Activated T-cell treated with anti-CD3 and anti-CD28 coated beads, Interleukin-2, amount 50 U/mL, for 1 hour (primary cell): ENCODE measurements at places on chromosomes 4 and X.

DNA sequence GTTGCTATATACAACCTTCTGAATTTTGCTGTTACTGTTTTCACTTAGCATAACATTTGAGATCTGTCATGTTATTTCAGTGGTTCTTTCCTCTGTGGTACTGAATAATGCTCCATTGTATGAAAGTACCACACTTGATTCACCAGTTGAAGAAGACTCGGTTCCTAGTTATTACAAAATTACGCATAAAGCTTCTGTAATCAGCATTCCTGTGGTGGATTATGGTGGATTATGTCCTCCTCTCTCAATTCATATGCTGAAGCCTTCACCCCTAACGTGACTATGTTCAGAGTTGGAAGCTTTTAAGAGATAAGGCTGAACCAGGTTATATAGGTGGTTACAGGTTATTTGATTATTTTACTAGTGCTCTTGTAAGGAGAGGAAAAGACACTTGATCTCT lies 2143.5 kb upstream of the AGA start:
- no peak for DNase-seq

DNA sequence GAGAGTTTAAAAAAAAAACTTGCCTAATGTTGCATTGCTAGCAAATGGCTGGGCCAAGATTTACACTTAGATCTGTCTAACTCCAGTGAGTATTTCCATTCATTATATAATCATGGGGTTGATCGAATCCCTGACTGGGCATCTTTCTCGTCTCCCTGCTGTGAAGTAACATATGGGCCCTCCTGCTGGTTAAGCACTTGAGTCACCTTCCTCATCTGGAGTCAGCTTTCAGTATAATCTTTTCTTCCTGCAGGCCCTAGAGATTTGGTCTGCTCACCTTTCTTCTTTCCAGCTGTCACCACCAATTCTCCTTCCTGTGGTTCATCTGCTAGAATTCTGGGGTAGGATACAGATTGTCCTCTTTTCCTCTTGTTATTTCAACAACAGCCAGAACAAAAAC lies 41.6 kb downstream of the TIGD2 start:
- no peak for DNase-seq

DNA sequence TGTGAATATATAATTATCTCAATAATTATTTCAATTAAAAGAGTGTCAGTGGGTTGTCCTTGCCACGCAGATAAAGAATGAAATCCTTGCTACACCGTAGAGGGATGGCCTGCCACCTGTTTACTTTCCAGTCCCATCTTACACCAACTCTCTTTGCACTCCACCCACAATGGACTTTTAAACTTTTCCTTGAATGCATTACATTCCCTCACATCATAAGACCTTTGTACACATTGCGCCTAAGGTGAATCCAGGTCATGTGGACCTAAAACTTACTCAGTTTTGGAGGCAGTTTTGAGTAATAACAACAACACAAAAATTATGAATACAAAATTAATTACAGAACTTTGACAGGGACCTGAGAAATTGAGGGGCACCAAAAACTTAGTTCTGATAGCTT lies 78.7 kb upstream of the PDE5A start:
- no peak for DNase-seq

GRCh38 chr4:152171556-152171955 lies 364.3 kb downstream of the FBXW7 start:
- DNase-seq, result no peak

GRCh38 chr4:1279253-1279652 lies 10.4 kb upstream of the MAEA start:
- DNase-seq, result no peak

- no peak for DNase-seq
Observed at GRCh38 chr4:155679343-155679742, 12.7 kb downstream of the GUCY1A1 start.

DNA sequence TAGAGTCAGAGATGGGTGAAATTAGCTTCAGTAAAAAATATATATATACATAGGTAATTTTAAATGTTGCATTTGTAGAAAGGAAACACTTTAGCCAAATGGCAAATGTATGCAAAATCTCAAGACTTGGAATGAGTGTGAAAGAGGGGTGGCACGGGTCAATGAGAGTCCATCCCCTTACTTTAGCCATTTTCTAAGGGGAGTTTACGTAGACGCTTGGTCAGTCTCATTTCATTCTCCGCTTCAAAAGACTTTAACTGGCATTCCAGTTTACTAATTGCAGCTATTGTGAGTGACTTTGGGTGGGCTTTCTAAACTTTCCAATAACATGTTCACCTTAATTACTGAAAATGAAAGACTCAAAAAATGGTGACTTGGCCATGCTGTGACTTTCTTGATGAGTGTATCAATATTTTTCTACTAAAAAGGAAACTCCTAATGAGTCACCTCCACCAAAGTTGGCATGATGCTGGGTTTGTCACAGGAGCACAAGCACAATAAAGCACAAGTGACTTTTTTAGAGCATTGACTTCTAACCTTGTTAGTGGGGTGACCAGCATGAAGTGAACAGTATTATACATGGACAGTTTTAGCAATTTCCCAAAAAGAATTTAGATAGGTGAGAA lies 356.0 kb upstream of the RASGEF1B start:
- no peak for DNase-seq

DNA sequence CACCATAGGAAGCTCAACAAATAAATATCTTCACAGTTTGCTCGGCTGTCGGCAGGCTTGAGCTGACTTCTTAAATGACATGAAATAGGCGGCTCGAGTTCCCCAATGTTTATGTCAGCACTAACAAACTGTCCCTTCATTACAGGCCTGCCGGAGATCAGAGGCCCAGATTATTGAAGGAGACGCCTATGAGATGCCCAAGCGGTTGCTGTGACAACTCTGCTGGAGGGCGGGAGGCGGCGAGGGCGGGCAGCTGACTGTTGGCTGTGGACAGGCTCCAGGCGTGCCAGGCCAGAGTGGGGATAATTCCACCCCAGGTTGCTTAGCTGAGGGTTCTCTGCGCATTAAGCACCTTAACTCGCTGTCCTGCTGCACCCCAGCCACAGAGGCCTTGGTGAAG lies 39.2 kb upstream of the MSX1 start:
- DNase-seq, result no peak

DNA sequence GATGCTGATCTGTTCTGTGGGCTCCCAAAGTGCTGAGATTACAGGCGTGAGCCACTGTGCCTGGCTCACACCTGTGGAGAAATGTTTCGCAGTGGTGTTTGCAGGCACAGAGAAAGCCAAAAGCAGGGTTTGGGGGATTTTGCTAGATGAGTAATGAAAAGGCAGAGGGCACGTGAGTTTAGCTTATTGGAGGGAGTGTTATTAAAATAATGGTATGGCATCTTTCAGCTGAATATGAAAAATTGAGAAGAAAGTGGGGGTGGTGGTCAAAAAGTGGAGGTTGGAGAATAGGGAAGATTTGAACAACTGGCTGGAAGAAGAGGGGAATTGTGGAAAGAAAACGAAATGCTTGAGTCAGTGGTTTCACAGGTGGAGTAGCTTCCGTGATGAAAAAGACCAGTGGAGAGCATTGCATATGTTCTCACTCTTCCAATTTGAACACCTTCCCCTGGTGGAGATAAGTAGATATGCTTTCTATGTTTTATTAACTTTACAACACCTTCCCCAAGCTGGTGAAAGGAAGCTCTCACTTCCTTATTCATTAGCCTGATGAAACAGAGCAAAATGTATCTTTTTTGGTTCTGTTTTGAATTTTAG lies 1.1 kb upstream of the CHST7 start:
- no peak for DNase-seq

GRCh38 chrX:55007656-55008055 lies 7.5 kb downstream of the APEX2 start:
- DNase-seq, result no peak

GRCh38 chr4:131302108-131302507 lies 1847.0 kb upstream of the PCDH10 start:
- DNase-seq, result no peak
